Activated CD8-positive, alpha-beta T cell treated with anti-CD3 and anti-CD28 coated beads for 36 hours (primary cell): ENCODE measurements at places on chromosomes 5 and 9. TPM values are rescaled to one million over a fixed set of nuclear protein-coding genes. Genes with fewer than 3 reads are reported as not detected.

DNA sequence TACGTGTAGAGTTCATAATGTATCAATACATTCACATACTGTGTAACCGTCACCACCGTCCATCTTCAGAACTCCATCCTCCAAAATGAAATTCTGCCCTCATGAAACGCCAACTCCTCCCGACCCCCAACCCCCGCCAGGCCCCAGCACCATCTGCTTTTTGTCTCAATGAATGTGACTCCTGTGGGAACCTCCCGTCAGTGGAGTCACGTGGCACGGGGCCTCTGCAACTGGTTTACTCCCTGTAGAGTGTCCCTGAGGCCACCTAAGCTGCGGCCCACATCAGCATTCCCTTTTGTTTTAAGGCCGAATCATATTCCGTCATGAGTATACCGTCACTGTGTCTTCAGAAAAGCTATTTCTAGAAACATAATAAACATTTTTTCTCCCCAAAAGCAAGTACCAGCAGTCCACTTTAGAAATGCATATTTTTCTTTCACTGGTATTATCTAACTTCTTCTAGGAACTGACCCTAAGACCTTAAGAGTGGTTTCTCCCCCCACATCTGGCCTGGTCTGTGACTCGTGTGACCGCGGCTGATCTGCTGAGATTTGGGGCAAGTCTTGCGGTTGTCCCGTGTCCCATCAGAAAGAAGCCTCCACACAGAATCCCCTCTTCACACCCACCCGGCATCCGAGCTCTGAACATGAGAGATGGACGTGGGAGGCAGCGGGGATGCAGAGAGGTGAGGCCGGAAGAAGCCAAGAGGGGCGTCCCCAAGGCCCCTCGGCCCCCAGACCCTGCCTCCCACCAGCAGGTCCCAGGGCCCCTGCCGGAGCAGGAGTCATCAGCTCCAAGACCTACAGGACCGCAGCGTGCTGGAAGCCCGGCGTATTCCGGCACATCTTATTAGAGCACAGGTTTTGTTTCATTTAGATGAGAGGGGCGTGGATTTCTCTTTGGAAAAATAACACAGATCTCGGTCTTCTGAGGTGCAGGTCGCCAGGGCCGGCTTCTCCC is 38.3 kb downstream of the SLC6A3 start:
- H3K36me3 ChIP-seq = no peaks in the 10 kb centered on the region
- no peaks in the 10 kb centered on the region for H3K4me1 ChIP-seq
- DNase-seq = no peak
- H3K4me3 ChIP-seq = no peak overlapping the region

SLC6A7 gene
- not detected for total RNA-seq

- H3K36me3 ChIP-seq = no peaks in the 10 kb centered on the region
- peak; percentile 80 for DNase-seq
- H3K27me3 ChIP-seq = peaks cover 8% of the 10 kb centered on the region
- no peak overlapping the region for H3K27ac ChIP-seq
- no peak overlapping the region for H3K4me3 ChIP-seq
These were observed 2.1 kb upstream of the TTLL11 start for GRCh38 chr9:122095010-122095767.

DNA sequence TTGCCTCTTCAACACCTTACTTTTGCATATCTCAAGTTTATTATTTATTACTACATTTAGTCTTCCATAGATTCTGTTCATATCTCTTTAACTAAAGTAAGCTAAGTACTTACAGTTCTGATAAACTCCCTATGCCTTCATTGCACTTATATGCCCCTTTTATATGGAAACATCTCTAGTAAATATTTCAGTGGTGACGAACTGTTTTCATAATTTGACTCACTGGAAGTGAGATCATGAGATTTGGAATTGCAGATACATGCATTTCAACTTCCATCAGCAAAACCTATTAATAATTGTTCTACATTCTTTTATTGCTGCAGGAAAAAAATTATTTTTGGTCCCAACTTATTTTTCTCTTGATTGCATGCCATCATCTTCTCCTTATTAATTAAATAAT is 263.5 kb downstream of the CD180 start:
- H3K4me3 ChIP-seq = no peak overlapping the region
- H3K27me3 ChIP-seq = peaks cover 17% of the 10 kb centered on the region
- no peaks in the 10 kb centered on the region for H3K36me3 ChIP-seq

COL15A1 gene
- total RNA-seq = 0.07 TPM
